Left renal cortex interstitium (tissue), 4 donors: ENCODE measurements at places on chromosomes 6 and 20. TPM values are rescaled to one million over a fixed set of nuclear protein-coding genes. Genes with fewer than 3 reads are reported as not detected.

Gene ELOVL4
- 3.2 TPM for polyA plus RNA-seq

Gene MOXD1
- polyA plus RNA-seq, result 172 TPM

Gene ERVFRD-1
- 0.16 TPM for polyA plus RNA-seq

Gene PTCRA
- 0.32 TPM for polyA plus RNA-seq

Gene CCN6
- polyA plus RNA-seq, result 1.8 TPM

Gene WFDC10B
- polyA plus RNA-seq, result not detected

Gene SLC22A2
- polyA plus RNA-seq, result 9.4 TPM

Gene C4B
- polyA plus RNA-seq, result 10.7 TPM

Gene KIFC1
- polyA plus RNA-seq, result 35.9 TPM

Gene CRISP3
- 0.16 TPM for polyA plus RNA-seq

Gene COQ3
- 12.6 TPM for polyA plus RNA-seq

Gene PHACTR2
- 30.0 TPM for polyA plus RNA-seq

Gene TRIM40
- not detected for polyA plus RNA-seq

Gene SEMG1
- not detected for polyA plus RNA-seq

Gene TP53TG5
- polyA plus RNA-seq, result 2.2 TPM

Gene SLC26A8
- polyA plus RNA-seq, result 0.22 TPM

Gene HTR1B
- 0.25 TPM for polyA plus RNA-seq

Gene NMBR
- 0.28 TPM for polyA plus RNA-seq

Gene DPPA5
- polyA plus RNA-seq, result not detected

Gene METTL24
- polyA plus RNA-seq, result 16.7 TPM

Gene MOG
- polyA plus RNA-seq, result not detected

Gene EDEM2
- 16.8 TPM for polyA plus RNA-seq

Gene RAET1E
- 0.29 TPM for polyA plus RNA-seq

Gene ADGB
- 0.46 TPM for polyA plus RNA-seq

Gene GTSF1L
- not detected for polyA plus RNA-seq

Gene MYO6
- polyA plus RNA-seq, result 116 TPM

Gene C4A
- 15.4 TPM for polyA plus RNA-seq

Gene SOBP
- 10.4 TPM for polyA plus RNA-seq

Gene LPIN3
- polyA plus RNA-seq, result 8.1 TPM

Gene GGTLC1
- not detected for polyA plus RNA-seq

Gene PACRG
- polyA plus RNA-seq, result 20.1 TPM

Gene NR2E1
- polyA plus RNA-seq, result not detected

Gene SLC22A16
- 0.27 TPM for polyA plus RNA-seq

Gene ADA
- polyA plus RNA-seq, result 7.5 TPM

Gene COL21A1
- polyA plus RNA-seq, result 152 TPM

Gene PTPRA
- polyA plus RNA-seq, result 113 TPM

Gene TBXT
- not detected for polyA plus RNA-seq

Gene CALHM6
- polyA plus RNA-seq, result 3.4 TPM

Gene ZC3H12D
- polyA plus RNA-seq, result 0.14 TPM

Gene POM121L2
- not detected for polyA plus RNA-seq

Gene TENT5A
- polyA plus RNA-seq, result 4.4 TPM

Gene BPIFB4
- not detected for polyA plus RNA-seq

Gene SHLD1
- polyA plus RNA-seq, result 8.3 TPM

Gene MCUR1
- 62.2 TPM for polyA plus RNA-seq

Gene SDHAF4
- polyA plus RNA-seq, result 24.8 TPM

Gene EYA4
- 10.1 TPM for polyA plus RNA-seq

Gene FKBP1C
- 2.0 TPM for polyA plus RNA-seq

Gene OVOL2
- polyA plus RNA-seq, result 1.5 TPM

Gene HLA-DQB2
- 1.2 TPM for polyA plus RNA-seq

Gene ERMARD
- polyA plus RNA-seq, result 36.1 TPM

Gene CD40
- polyA plus RNA-seq, result 4.4 TPM

Gene ZNF165
- polyA plus RNA-seq, result 3.9 TPM

Gene TINAG
- polyA plus RNA-seq, result 20.5 TPM

Gene GRIK2
- 17.8 TPM for polyA plus RNA-seq
